ENCODE measurements at places on chromosomes 7 and 10.

DNA sequence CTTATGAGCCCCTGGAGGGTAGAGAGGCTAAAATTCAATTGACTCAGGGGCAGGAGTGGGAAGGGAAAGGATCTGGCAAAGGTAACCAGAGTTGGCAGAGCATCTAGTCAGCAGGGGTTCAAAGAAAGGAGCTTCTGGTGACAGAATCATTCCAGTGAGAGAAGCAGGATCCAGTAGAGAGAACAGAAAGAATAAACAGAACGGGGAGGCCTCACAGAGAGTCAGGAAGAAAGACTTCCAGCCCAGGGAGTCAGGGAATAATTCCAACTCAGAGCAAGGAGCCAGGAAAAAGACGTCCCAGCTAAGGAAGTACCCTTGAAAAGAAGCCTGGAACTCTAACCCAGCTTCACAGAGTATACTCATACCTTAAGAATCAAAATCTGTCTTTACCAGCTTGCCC is 66.6 kb upstream of the CPXM2 start:
- H3K27me3 ChIP-seq: peaks cover 19% of the 10 kb centered on the region
- DNase-seq: no peak

DNA sequence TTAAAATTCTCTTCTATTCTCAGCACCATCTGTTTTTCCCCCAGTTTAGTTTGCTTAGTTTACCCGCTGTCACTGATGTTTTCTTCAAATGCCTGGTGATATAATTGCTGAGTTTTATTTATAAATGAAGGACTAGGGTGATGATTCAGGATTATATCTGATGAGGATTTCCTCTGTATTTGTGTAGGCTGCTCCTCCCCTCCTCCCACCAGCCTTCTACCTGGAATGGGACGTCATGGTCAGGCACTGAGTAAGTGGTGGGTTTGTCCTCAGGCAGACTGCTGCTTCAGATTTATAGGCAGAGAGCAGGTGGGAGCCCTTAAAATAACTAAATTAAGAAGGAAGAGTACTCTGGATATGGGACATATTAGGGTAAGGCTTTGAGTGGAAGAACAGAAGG is 35.8 kb downstream of the PALS2 start:
- H3K27me3 ChIP-seq: no peaks in the 10 kb centered on the region
- no peak overlapping the region for H3K27ac ChIP-seq
- no peak for DNase-seq
- no peak overlapping the region for H3K4me3 ChIP-seq
- peaks cover 14% of the 10 kb centered on the region for H3K36me3 ChIP-seq

GRCh38 chr10:79923669-79924068 is 25.2 kb downstream of the SFTPD start:
- no peak overlapping the region for H3K27ac ChIP-seq
- no peak for DNase-seq
- H3K27me3 ChIP-seq: no peaks in the 10 kb centered on the region
- no peaks in the 10 kb centered on the region for H3K36me3 ChIP-seq
- no peaks in the 10 kb centered on the region for H3K4me1 ChIP-seq

- H3K4me1 ChIP-seq: no peaks in the 10 kb centered on the region
- DNase-seq: no peak
- H3K4me3 ChIP-seq: no peak overlapping the region
- H3K27ac ChIP-seq: no peak overlapping the region
Measured at GRCh38 chr7:143953421-143953820, 1.2 kb upstream of the OR2F1 start.

- peaks cover 2% of the 10 kb centered on the region for H3K27me3 ChIP-seq
- no peak overlapping the region for H3K4me3 ChIP-seq
- H3K36me3 ChIP-seq: no peaks in the 10 kb centered on the region
Measured at GRCh38 chr7:94453898-94454297, 55.7 kb upstream of the CASD1 start.

GRCh38 chr10:59843748-59844147 is 62.6 kb downstream of the CCDC6 start:
- peaks cover 24% of the 10 kb centered on the region for H3K4me1 ChIP-seq
- H3K36me3 ChIP-seq: peaks cover 73% of the 10 kb centered on the region
- DNase-seq: no peak
- no peak overlapping the region for H3K4me3 ChIP-seq

- DNase-seq: no peak
- H3K27me3 ChIP-seq: no peaks in the 10 kb centered on the region
- H3K4me1 ChIP-seq: no peaks in the 10 kb centered on the region
- no peak overlapping the region for H3K27ac ChIP-seq
- H3K36me3 ChIP-seq: peaks cover 4% of the 10 kb centered on the region
Measured at GRCh38 chr7:68207676-68208075, 1211.0 kb downstream of the TYW1 start.

DNA sequence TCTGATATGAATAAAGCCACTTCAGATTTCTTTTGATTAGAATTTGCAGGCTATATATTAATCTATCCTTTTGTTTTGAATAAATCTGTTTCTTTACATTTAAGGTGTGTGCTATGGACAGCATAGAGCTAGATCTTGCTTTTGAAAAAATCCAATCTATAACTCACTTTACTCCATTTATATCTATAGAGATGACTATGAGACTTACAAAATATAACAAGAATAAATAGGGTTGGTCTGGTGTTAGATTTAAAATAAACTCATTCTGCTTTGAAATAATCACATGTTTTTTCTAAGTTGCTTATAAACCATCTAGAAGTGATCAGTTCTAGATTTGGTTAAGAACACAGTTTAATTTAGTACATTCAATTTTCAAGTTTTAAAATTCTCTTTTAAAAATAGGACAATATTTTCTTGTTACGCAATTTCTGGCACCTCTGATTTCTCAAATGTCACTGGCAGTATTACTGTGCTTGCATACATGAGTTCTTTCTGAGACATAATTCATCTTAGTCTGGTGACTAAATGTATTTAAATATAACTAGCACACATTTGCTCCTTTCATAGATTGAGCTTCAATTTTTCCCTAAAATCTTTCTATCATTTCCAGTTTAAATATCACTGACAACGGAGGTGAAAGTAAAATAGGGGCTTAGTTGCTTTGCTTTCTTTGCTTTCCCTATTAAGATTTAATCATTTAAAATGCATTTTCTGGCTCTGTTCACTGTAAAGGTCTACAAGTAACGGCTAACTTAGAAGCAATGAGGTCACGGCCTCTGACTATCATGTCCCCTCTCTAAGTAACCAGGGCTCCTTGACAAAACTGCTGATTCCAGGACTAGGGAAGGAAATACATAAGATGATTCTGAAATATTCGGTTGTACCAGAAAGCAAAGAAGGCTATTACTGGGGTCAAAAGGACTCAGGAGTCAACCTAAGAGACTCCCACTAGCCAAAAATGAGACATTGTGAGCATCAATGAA is 89.3 kb downstream of the ICA1 start:
- H3K4me1 ChIP-seq: peaks cover 48% of the 10 kb centered on the region
- no peaks in the 10 kb centered on the region for H3K36me3 ChIP-seq
- no peaks in the 10 kb centered on the region for H3K27me3 ChIP-seq
- no peak for DNase-seq
- no peak overlapping the region for H3K27ac ChIP-seq
- no peak overlapping the region for H3K4me3 ChIP-seq

DNA sequence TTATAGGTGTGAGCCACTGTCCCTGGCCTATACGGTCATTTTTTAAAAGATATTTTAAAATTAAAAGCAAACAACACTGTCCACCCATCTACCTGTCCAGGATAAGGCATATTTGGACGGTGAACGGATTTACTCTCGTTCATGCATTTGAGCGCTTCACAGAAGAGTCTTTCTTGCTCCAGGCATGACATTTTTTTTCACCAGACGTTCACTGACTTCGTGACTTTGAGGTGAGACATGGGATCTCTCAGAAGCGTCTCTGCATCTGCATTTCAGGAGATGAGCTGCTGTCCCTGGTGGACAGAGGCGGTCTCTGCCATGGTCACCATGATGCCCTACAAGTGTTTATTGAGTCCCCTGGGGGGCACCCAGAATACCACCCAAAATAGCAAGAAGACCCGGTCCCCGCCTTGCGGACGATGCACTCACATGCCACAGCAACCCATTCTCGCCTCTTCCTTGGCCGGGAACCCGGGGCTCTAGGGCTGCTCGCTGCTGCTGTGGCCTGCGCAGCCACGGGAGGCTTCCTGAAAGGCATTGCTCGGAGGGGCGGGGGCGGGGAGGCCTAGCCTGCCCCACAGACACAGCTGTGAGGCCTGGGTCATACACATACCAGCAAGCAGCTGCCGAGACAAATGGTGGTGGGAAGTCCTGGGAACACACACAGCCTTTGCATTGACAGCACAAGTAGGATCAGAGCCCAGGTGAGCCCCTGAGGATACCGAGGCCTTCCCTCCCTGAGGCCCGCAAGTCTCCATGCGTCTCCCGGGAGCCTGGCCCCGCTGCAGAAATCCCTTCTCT is 84.4 kb downstream of the RGS10 start:
- H3K4me1 ChIP-seq: no peaks in the 10 kb centered on the region
- H3K36me3 ChIP-seq: peaks cover 10% of the 10 kb centered on the region
- H3K4me3 ChIP-seq: no peak overlapping the region
- H3K27ac ChIP-seq: no peak overlapping the region
- H3K27me3 ChIP-seq: no peaks in the 10 kb centered on the region

- peaks cover 3% of the 10 kb centered on the region for H3K27me3 ChIP-seq
- H3K36me3 ChIP-seq: no peaks in the 10 kb centered on the region
- H3K4me1 ChIP-seq: no peaks in the 10 kb centered on the region
- H3K4me3 ChIP-seq: no peak overlapping the region
- DNase-seq: no peak
- H3K27ac ChIP-seq: no peak overlapping the region
Measured at GRCh38 chr7:153399554-153399940, 640.0 kb downstream of the ACTR3B start.

DNA sequence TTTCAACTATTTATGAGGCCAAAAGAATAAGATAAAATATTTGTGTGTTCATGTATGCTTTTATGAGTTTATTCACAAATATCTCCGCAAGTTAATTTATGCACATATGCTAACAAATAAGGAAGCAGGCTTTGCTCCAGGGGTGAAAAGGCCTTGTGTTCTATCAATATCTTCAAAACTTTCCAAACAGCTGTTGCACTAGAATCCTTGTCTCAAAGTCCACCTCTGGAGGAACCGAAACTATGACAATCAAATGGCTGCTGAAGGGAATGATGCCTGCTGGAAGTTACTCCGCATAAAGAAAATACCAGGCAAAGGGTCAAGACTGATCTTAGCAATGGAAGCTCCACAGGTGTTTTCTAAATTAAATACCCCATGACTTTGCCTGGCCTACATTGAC is 145.0 kb upstream of the GHITM start:
- H3K36me3 ChIP-seq: no peaks in the 10 kb centered on the region
- no peak for DNase-seq
- no peaks in the 10 kb centered on the region for H3K4me1 ChIP-seq
- H3K4me3 ChIP-seq: no peak overlapping the region
- no peak overlapping the region for H3K27ac ChIP-seq

DNA sequence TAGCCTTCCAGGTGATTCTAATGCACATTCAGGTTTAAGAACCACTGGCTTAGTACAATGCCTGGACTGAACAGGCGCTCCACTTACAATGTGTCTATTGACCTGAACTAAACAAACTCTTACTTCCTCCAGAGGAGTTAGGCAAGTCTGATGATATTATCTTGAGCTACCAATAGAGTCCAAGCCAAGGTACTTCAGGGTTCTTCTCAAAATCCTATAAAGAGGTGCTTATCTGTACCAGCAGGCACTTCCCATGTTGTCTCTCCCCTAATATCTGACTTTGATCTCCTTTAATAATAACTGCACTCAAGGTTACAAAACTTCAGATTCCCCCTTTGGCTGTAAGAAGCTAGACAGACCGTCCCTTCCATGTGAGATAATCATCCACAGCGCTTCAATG is 157.0 kb upstream of the SVIL start:
- peaks cover 4% of the 10 kb centered on the region for H3K27me3 ChIP-seq
- H3K4me3 ChIP-seq: no peak overlapping the region
- H3K36me3 ChIP-seq: no peaks in the 10 kb centered on the region
- no peak overlapping the region for H3K27ac ChIP-seq
